COR-L47 (cell line): ENCODE measurements at places on chromosomes 5 and 9.

DNA sequence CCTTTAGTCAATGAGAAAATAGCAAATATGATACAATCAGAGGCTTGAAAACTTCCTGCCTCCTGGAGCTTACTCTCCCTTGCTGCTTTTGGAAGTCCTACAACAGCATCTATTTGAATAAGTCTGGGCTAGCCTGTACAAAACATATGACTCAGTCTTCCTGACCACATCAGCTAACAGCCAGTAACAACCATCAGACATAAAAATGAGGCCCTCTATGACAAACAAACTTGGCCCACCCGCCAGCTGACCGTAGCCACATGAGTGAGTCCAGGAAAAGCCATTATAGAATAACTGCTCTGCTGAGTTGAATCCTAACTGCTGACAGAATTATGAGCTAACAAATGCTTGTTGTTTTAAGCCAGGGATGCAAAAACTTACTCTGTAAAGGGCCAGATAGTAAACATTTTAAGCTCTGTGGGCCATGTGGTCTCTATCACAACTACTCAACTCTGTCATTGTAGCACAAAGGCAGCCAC lies 347.6 kb downstream of the PTPRD start:
- DNase-seq = no peak

DNA sequence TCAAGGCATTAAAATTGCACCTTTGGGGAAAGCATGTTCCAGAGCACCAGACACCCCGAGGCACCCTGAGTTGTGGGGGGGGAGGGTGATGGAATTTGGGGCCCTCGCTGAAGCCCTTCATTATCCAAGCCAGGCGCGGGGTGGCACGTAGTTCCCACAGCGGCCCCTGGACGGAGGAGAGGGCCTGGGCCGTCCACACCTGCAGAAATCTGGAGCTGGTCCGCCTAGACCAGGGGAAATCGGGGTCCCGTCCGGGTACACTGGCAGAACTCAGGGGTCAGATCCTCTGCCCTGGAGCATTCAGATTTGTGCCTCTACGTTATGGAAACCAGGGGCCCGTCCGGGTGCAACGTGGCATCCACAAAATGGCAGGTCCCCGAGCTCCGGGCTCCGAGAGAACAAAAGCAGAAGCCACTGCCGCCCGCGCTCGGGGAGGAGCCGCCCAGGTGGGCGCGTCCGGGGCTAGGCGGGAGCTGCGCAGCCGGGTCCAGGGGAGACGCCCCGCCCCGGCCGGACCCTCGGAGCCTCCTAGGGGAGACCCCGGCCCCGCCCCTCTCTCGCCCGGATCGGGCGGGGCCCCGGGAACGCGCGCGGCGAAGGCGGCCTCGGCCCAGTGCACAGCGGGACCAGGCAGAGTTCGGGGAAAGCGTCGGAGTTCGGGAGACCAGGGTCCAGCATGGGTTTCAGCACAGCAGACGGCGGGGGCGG lies at the start of gene PLEKHG4B:
Gene PLEKHG4B (plus strand): TSS at position 613 of the 708 bp plus-strand sequence. CDS start 64 bp downstream, at position 677.
- peak; percentile 91 for DNase-seq

DNA sequence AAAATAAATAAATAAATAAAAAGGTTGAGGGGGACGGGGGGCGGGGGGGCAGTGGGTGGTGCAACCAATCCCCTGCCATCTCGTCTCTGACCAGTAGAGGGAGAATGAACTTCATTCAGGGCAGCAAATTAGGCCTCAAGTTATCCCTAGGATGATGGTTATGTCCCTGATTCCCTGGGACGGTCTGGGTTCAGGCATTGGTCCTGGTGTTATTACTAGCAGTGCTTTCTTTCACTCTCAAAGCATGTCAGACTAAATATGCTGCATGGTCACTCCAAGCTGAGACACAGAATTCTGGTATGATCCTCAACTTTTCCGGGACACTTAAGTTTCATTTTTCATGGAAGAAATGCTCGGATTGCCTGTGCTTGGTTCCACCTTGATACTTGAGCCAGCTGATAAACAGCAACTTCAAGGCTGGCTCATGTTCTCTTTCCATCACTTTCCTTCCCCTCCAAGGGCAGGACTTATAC lies 59.4 kb downstream of the DAP start:
- no peak for DNase-seq

GRCh38 chr9:74846766-74847165 lies 41.0 kb downstream of the TRPM6 start:
- DNase-seq = no peak

DNA sequence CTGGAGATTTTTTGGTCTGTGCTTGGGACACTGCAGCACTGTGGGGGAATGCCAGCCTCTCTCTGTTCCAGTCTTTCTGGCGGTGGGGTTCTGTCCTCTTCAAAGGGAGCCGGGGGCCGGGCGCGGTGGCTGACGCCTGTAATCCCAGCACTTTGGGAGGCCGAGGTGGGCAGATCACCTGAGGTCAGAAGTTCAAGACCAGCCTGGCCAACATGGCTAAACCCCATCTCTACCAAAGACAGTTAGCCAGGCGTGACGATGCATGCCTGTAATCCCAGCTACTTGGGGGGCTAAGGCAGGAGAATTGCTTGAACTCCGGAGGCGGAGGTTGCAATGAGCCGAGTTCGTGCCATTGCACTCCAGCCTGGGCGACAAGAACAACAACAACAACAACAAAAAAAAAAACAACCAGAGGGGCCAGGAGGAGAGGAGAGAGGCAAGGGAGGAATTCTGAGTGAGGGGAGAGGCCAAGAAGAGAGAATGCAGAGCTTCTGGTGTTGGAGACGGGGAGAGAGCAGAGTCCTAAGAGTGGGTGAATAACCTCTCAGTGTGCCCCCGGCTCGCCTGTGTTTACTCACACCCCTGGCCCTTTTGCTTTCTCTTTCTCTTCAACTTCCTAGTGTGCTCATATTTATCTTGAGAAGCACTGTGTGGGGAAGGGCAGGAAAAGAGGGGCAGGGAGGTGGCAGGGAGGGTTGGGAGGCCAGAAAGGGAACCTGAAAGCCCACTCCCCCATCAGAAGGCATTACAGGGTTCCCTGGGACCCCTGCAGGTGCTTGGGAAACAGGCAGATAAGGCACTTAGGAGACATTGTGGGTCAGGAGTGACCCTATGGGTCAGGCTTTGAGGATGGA lies 3.2 kb upstream of the SET start:
- no peak for DNase-seq

GRCh38 chr5:94045839-94046782 lies 304.7 kb upstream of the POU5F2 start:
- DNase-seq = no peak

GRCh38 chr9:87701491-87701890 lies 24.4 kb upstream of the CTSL start:
- no peak for DNase-seq

GRCh38 chr9:73683862-73684591 lies 532.4 kb downstream of the ANXA1 start:
- DNase-seq = peak; percentile 34
